ENCODE measurements at places on chromosomes 12 and 14.

- no peak for DNase-seq
Measured at GRCh38 chr14:59438195-59438647, 27.0 kb downstream of the GPR135 start.

DNA sequence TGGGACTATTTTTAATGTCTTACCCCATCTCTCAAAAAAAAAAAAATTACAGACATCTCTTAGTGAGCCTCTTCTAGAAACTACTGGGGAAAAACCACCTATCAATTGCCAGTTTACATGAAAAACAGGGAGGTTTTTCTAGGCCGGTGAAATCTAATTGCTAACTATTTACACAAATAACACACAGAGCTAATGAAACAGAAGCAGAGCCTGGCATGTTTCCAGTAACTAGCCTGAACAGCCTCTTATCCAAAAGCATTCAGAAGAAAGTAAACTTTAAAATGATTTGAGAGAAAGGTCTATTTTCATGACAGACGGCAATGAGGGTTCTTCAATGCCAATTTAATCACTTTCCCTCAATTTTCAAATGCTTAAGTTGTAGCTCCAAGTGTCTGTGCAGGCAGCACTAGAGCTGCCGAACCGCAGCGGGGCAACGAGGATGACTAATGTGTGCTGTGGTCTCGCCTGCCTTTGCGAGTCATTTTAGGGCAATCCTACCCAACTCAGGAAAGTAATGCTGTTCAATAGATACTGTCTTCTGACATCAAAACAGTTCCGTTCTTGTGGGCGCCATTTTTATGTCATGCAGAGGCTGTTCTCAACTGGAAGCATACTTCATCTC, 84.6 kb downstream of the SETD3 start:
- peak; percentile 45 for DNase-seq

GRCh38 chr12:53098354-53098981, 1.0 kb downstream of the IGFBP6 start:
- no peak for DNase-seq

DNA sequence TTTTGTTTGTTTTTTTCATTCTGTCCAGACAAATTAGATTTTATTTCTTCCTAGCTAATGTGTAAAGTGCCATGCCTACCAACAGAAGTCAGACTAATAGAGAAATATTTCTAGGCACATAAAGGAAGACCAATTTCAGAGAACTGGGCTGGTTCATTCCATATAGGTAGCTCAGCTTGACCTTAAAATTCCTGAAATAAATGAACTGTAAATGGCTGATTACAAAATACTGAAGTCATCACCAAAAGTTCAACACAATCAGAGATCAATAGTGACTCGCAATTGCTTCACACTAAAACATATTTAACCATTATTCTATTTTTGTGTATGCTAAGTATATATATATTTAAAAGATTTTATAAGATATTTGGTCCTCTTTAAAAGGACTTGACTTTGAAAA, 34.2 kb downstream of the PTPRB start:
- DNase-seq, result no peak

GRCh38 chr14:60508707-60509437, at the start of gene SIX6:
Gene SIX6 (plus strand): TSS chr14:60509146. CDS start chr14:60509399, 253 bp downstream.
- peak; percentile 24 for DNase-seq

GRCh38 chr14:74573421-74574089, 38.5 kb downstream of the LTBP2 start:
- no peak for DNase-seq

DNA sequence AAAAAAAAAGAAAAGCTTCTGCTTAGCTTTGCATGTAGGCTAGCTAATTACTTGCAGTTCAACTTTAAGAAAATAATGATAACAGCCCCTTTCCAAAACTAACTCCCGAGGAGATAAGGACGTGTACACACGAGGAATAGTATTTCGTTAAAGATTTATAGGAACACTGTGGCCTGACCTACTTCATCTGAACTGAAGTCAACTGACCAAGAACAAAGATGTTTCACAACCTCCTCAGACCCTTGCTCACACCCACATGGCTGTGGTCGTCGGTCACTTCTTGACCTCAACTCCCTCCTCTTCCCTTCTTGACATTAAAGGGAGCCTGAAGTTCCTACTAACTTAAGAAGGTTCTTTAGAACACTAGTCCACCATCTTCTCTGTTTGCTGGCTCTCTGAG, 25.3 kb upstream of the FAM181A start:
- no peak for DNase-seq

GRCh38 chr14:42112108-42112507, 505.4 kb downstream of the LRFN5 start:
- no peak for DNase-seq

DNA sequence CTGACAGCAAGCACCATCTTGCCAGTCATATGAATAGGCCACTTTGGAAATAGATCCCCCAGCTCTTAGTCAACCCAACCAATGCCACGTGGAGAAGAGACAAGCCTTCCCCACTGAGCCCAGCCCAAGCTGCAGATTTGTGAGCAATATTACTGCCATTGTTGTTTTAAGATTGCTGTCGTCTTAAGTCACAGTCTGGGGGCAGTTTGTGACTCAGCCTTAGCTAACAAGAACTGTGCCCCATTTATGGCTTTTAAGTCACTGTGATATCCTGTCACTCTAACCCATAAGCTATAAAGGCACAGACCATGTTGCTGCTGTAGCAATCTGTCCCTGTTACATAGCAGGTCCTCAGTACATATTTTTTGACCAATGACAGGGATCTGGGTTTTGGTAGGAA, 464.2 kb downstream of the MED13L start:
- no peak for DNase-seq

DNA sequence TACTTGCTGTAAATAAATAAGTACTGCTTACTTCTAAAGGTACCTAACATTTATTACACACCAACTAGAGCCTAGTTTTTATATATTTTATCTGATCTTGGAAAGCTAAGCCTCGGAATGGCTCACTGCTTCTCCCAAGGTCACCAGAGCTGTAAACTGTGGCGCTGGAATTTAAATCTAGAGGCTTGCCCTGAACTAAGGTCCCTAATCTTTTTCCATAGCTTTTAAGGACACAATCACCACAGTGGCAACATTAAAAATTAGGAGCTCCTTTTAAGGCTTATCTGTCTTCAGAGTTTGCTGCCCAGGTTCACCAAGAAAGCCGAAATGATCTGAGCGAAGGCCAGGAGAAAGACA, 670 bp downstream of the CCNB1IP1 start:
- DNase-seq, result no peak

- DNase-seq, result no peak
Measured at GRCh38 chr14:53890611-53891101, 66.0 kb downstream of the BMP4 start.
